ENCODE measurements at places on chromosomes 12 and 14. TPM values are rescaled to one million over a fixed set of nuclear protein-coding genes. Genes with fewer than 3 reads are reported as not detected.

The GPRC5D gene
- not detected for total RNA-seq

The C14orf39 gene
- not detected for total RNA-seq

The SLCO1B3 gene
- not detected for total RNA-seq

The PPM1H gene
- total RNA-seq = 0.40 TPM

The TEX52 gene
- not detected for total RNA-seq

The CCDC38 gene
- total RNA-seq = not detected

The CCDC175 gene
- not detected for total RNA-seq

The PLCZ1 gene
- total RNA-seq = not detected

The NCKAP5L gene
- total RNA-seq = 6.9 TPM

The PDZRN4 gene
- total RNA-seq = not detected

The PRKD1 gene
- 8.5 TPM for total RNA-seq

DNA sequence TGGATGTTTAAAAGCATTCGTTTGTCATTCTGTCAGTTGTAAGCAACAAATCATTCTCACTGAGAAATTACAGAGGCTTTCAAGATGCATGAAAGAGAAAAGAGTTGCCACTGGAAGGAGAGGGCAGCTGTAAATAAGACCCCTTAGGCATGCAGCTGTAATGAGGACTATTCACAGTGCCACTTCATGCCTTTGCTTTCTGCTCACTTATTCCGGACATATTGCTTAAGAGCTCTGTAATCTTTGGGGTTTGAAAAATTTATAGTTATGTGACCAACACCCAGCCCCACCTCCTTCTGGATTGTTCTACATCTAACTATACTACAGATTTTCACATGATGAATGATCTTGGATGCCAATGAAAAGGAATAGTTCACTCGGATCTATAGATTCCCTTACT, 194.8 kb upstream of the DCN start:
- DNase-seq = no peak

DNA sequence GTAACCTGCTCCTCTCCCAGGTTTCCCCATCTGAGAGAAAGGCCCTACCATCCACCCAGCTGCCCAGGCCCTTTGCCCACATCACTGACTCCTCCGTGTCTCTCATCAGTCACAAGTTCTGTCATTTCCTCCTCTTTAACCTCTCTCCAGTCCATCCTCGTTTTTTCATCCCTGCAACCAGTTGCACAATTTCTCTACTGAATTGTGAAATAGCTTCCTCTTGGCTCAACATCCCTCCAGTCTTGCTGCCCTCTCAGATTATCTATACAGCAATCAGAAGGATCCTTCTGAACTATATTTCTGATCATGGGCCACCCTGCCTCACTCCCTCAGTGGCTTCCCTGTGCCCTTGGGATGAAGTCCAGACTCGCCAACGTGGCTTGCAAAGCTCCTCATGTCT, 6.8 kb downstream of the FAM161B start:
- peak; percentile 49 for DNase-seq

- DNase-seq = no peak
These were observed 7.6 kb downstream of the CCDC196 start for GRCh38 chr14:66493750-66494149.

DNA sequence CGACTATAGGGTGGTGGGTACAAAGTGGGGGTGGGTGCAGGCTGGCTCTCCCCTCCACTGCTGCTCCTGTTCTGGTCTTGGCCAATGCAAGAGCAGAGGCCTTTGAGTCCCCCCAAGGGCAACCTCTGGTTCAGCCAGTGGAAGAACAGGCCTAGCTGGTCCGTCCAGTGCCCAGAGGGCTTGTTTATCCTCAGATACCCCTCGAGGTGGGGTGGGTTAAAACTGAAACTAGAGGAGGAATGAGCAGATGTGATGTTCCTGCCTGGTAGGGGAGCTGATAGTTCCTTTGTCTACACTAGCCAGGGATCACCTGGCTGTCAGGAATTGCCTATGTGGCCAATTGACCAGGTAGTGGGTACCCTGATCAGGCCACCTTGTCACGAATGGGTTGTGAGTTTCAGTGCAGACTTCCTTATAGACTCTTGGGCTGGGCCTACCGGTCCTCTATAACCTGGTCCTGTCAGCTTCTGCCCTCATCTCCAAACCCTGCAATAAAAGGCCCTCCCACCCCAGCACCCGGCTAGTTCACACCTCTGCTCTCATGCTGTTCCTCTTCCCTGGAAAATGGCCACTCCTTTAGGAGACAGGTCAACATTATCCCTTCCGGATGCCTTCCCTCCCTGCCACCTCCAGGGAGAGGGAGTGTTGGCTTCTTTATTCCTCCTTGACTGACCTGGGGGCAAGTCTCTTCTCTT, 10.7 kb upstream of the HSP90AA1 start:
- DNase-seq = no peak

GRCh38 chr14:49051328-49052060, 534.7 kb downstream of the RPS29 start:
- DNase-seq = no peak

DNA sequence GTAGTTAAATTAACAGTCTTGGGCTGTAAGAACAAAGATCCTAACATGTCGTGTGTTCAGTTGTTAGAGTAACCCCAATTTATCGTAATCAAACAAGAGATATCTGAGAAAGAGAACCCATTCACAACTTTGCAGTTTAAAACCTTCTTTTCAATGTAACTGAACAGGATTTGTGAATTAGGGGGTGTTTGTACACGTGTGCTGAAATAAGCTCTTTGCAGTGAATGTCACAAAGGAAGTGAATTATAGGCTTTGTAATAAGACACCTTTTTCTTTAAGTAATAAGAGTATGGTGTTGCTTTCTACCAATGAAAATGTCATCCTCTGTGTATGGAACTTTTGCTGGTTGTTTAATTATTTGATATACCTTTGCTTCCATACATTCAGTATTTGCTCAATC, 114.0 kb downstream of the ALX1 start:
- DNase-seq = no peak

DNA sequence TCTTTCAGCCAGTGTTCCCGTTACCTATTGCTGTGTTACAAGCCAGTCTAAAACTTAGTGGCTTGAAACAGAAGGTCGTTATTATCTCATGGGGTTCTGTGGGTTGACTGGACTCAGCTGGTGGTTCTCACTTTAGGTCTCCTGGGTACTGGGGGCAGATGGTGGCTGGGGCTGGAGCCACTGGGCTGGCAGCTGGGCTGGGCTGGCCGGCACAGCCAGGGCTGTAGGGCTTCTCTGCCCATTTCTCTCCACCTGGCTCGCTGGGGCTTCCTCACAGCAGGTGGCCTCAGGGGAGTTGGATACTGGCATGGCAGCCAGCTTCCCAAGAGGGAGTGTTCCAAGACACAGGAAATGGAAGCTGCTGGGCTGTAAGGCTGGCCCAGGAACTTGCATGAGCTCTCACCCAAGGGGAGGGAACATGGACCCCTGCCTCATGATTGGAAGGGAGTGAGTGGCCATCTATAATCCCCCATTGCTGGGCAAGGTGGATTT, 27.0 kb downstream of the TUNAR start:
- no peak for DNase-seq

GRCh38 chr14:54715239-54715638, 148.3 kb downstream of the SAMD4A start:
- DNase-seq = no peak

- no peak for DNase-seq
These were observed 211.2 kb downstream of the NUAK1 start for GRCh38 chr12:105927564-105927963.

GRCh38 chr12:25757037-25757665, 201.3 kb upstream of the RASSF8 start:
- no peak for DNase-seq

DNA sequence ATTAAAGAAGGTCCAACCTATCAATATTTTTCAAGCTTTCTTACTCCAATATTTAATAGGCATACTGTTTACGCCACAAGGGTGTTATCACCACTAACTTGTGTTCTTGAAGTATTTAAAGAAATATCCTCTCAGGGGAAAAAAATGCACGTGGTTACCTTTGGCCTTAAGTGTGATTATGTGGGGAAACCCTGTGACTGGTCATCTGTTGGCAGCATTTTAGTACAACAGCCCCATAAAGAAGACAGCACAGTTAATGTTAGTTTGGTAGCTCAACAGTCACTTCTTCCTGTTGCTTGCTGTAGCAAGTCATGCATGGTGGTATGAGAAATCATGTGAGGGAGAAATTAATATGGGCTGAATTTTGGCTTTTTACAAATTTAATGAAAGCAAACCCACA, 1021.5 kb upstream of the TMEM132C start:
- DNase-seq = no peak

GRCh38 chr12:103771466-103771865, 69.6 kb downstream of the NT5DC3 start:
- DNase-seq = peak; percentile 66

GRCh38 chr12:110224379-110225304, 56.4 kb upstream of the ATP2A2 start:
- DNase-seq = peak; percentile 87

DNA sequence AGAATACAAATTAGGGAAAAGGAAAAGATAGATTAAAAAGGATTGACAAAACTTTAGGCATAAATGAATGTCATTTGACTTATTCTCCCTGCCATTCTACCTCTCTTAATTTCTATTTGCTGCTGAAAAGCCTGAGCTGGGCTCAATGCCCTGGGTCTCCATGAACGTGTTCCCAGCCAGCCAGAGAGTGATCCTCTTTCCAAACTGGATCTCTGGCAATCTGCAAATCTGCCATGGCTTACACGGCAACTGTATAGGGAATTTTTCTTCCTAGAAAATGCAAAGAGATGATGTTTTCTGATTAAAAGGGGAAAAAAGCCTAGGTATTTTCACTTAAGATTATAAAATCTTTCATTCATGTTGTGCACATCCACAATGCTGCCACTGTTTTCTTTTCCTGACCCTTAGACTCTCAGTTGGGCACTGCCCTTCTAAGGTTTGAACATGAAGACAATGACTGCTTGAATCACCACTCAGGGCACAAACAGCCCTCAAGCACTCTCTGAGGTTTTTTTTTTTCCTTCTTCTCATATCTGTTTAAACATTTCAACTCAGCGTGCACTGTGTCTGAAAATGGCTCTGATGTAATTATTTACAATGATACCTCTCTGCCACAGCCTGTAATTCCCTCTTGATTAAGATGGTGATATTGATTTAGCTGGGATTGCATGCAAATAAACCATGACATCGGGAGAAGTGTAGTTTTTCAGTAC, 60.3 kb downstream of the DACT1 start:
- DNase-seq = no peak

GRCh38 chr12:120247621-120248030, 17.9 kb downstream of the PXN start:
- no peak for DNase-seq

DNA sequence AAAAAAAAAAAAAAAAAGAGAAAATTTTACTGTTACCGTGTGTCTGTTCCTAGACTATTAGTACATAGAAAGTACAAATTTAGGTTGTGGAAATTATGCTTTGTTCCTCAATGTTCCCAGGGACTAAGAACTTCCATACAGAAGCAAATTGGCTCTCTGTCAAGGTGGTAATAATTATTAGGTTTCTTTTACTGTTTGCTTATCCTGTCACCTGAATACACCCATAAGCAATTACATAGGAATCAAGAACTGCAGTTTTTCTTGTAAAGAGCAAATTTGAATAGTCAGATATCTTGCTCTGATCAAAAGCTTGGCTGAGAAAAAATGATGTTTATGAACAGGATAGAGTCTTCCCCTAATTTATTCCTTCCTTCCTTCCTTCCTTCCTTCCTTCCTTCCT, 191.2 kb downstream of the AEBP2 start:
- no peak for DNase-seq

DNA sequence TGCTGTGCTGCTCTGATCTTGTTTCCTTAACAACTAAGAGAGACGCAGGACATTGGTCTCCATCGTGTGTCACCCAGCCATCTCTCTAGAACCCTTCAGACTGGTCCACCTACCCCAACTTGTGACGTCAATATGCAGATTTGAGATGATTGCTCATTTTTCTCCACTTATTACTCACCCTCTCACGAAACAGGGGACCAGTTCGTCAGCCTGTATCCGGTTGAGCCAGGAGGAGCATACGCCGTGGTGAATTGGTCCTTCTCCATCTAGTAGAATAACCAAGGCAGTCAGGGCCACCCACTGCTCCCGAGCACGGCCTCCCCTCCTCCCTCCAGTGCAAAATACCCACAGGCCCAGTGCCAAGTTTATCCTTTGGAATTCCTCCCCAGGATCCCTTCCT, 36.2 kb upstream of the FBXO21 start:
- no peak for DNase-seq

GRCh38 chr14:62711351-62712023, 333.8 kb downstream of the KCNH5 start:
- DNase-seq = no peak

GRCh38 chr12:27541031-27541719, 17.2 kb downstream of the PPFIBP1 start:
- no peak for DNase-seq

- peak; percentile 97 for DNase-seq
These were observed at the start of gene PLBD2 for GRCh38 chr12:113358381-113359132. TSS of gene PLBD2 (plus strand) at chr12:113358587. CDS start at chr12:113358601, 14 bp downstream.

GRCh38 chr14:50447461-50447860, 50.8 kb upstream of the CDKL1 start:
- DNase-seq = peak; percentile 71

DNA sequence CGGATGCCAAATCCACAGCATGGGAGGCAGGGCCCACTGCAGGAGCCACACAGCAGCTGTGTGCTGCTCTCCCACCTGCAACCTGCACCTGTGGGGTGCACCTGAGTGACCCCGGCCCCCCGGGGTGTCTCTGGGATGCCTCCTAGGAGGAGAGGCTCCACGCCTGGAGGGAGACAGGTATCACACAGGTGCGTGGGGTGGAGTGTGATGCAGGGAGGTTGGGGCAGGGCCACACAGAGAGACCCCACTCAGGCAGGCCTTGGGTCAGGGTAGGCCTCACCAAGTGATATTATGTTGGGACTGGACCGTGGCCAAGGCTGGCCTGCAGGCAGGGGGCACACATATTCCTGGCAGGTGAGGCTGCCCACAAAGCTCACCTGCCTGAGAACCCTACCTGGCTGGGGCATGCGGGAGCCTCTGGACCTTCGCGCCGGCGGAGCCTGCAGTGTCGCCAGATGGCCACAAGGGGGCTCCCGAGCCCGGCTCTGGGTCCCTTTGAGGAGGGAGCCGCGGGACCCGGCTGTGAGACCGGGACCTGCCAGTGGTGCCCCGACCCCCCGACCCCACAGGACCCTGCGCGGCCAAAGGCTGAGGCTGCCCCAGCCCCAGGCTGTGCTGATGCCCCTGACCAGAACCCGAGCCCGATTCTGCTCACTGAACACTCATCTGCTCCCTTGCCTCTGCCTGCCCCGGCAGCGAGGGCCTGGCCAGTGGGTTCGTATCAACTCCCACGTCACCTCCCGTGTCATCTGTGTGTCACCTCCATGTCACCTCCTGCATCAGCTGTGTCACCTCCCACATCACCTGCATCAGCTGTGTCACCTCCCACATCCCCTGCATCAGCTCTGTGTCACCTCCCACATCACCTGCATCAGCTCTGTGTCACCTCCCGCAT, 11.4 kb downstream of the TMEM121 start:
- no peak for DNase-seq

- no peak for DNase-seq
These were observed 207.8 kb downstream of the KSR2 start for GRCh38 chr12:117760990-117761389.

- DNase-seq = peak; percentile 61
These were observed 23.6 kb downstream of the PACS2 start for GRCh38 chr14:105337966-105338741.

All from lung microvascular endothelial cell (primary cell).